ENCODE measurements at places on chromosomes 6 and 20.

GRCh38 chr6:3341467-3341866, 82.7 kb downstream of the PSMG4 start:
- DNase-seq, result no peak

- no peak for DNase-seq
Observed at GRCh38 chr20:50108556-50109235, 4.3 kb downstream of the UBE2V1 start.

DNA sequence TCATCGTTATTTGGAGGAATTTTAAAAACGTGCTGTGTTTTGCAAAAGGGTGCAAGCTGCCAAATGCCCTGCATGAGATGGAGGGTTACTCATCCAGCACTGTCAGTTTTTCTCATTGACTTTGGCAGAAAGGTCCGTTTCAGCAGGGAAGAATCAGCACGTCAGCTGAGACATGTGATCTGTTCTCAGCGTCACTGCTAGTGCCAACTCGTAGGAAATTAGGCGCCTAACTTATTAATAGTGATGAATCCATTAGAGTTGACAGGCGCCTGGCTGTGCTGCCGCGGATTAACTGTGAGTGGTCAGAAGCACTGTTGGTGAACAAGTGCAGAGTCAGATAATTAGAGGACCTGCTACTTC, 175.5 kb upstream of the FOXQ1 start:
- DNase-seq, result no peak

GRCh38 chr6:87817183-87817582, 115.2 kb upstream of the AKIRIN2 start:
- DNase-seq, result no peak

- peak; percentile 26 for DNase-seq
Observed at GRCh38 chr6:122476131-122476530, 4.5 kb upstream of the SERINC1 start.

GRCh38 chr6:52286798-52287432, 2.4 kb upstream of the MCM3 start:
- peak; percentile 64 for DNase-seq

DNA sequence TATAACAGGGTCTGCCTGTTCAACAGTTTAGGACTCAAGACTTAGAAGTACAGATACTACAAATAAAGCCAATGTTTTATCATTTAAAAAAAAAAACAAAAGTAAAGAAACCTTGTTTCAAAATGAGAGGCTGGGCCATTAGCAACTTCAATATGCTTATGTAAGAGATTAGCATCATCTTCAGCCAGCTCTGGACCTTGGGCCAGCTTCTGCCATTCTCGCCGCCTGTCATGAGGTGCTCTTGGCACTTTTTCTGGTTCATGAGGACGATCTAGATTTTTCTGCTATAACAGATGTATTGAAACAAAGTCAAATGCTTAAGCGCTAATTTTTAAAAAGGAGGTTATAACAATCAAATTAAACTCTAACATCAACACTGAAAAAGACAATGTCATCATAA, 74.2 kb downstream of the WASF1 start:
- DNase-seq, result no peak

DNA sequence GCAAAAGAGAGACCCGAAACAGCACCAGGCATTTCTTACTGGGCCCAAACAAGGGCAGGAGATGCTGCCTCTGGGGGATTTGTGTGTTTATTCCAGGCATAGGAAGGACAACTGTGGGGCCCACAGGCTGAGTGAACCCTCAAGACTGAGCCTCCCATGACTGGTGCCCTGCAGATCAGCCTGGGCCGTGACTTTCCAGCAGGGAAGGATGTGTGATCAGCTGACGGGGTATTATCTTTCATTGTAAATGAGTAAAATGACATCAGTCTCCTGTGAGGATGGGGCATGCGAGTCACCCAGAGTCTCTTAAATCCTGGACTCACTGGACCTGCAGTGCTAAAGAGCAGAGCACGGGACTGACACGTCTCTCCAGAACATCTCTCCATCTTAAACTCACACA, 3.9 kb upstream of the TEAD3 start:
- peak; percentile 61 for DNase-seq

GRCh38 chr20:3786126-3786484, 435 bp downstream of the CENPB start:
- no peak for DNase-seq

DNA sequence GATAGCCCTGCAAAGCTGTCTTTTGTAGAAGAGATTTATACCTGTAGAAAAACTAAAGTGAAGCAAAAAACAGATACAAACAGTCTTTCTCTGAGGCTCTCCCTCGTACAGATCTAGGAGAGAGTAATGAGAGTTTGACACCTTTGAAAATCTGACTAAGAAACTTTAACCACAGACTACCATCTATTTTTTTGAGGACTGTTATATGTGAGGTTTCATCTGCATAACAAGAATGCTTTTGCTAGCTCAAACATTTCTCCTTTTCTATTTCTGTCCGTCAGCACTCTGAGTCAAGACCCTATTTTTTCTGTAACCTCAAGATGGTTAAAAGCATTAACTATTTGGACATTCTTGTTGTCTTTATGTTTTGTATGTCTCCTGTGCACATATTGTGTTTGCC, 193.0 kb downstream of the BTBD3 start:
- no peak for DNase-seq

DNA sequence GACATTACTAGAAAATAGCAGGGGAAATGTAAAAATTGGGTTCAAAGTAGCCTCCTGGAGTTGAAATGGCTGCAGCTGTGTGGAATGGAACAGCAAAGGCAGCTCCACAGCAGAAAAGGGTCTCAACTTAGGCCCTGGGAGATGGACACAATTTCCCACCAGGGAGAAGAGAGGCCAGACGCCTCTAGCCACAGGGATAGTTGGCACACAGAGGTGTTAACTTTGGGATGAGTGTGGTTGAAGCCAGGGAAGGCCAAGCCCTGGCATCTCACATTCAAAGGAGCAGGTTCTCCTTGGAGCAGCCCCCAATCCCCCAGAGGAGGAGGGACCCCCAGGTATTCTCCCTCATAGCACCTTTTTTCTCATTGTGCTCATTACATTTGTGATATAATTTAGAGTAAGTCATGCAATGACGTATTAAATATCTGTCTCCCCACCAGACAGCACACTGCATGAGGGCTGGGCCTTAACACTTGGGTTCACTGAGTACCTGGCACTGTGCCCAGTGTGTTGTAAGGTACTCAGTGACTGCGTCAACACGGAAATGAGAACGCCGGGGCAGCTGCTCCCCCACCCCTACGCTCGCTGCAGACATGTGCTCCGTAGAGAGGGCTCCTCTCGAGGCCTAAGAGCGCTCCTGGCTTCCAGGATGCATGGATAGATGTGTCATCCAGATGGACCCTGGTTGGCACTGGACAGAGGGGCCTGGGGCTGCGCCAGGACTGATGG, 76.0 kb upstream of the CD93 start:
- no peak for DNase-seq

DNA sequence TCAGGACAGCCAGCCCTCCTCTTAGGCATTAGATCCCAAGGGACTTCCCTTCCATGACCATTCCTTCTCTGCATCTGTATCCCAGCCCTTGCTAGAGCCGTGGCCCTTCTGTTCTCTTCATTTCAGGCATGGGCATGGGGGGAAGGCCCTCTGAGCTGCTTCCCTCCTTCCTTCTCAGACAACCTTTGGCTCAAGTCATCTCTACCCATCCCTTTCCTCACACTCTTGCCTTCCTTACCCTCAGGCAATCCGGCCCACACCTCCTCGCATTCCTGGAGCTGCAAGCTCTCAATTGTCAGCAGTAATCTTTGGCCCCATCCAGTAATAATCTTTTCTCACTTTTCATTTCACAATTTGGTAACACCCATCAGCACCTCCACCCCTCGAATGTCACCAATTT, 426.9 kb upstream of the JARID2 start:
- DNase-seq, result no peak

- DNase-seq, result peak; percentile 98
Observed at GRCh38 chr20:44736170-44737021, 9.3 kb upstream of the KCNK15 start.

- DNase-seq, result no peak
Observed at GRCh38 chr20:59580146-59580946, 24.0 kb upstream of the PHACTR3 start.

GRCh38 chr6:42411406-42411805, 40.3 kb downstream of the TRERF1 start:
- no peak for DNase-seq

- no peak for DNase-seq
Observed at GRCh38 chr20:10330071-10330470, 104.0 kb downstream of the MKKS start.

Data from HTR-8/SVneo (cell line).